ENCODE measurements at places on chromosomes 3 and 15.

- no peak for DNase-seq
Measured at GRCh38 chr3:15629860-15630597, 28.5 kb downstream of the BTD start.

DNA sequence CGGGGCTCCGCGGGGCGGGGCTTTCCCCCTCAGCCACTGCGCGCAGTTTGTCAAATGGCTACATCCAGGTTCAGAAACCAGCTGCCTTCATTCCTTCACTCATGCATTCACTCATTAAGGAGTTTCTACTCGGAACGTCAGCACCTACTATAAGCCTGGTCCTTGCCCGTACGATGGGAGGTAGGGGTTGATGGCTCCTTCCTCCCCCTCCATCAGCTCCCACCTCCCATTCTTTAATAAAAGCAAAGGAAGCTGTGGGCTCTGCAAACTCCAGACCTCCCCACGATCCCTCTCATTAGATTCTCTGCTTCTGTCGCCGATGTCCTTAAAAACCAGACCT lies 267 bp upstream of the CFAP92 start:
- DNase-seq: no peak

GRCh38 chr3:132062535-132062934 lies 27.7 kb upstream of the CPNE4 start:
- no peak for DNase-seq

- no peak for DNase-seq
Measured at GRCh38 chr3:126153695-126154360, 26.6 kb downstream of the ALDH1L1 start.

DNA sequence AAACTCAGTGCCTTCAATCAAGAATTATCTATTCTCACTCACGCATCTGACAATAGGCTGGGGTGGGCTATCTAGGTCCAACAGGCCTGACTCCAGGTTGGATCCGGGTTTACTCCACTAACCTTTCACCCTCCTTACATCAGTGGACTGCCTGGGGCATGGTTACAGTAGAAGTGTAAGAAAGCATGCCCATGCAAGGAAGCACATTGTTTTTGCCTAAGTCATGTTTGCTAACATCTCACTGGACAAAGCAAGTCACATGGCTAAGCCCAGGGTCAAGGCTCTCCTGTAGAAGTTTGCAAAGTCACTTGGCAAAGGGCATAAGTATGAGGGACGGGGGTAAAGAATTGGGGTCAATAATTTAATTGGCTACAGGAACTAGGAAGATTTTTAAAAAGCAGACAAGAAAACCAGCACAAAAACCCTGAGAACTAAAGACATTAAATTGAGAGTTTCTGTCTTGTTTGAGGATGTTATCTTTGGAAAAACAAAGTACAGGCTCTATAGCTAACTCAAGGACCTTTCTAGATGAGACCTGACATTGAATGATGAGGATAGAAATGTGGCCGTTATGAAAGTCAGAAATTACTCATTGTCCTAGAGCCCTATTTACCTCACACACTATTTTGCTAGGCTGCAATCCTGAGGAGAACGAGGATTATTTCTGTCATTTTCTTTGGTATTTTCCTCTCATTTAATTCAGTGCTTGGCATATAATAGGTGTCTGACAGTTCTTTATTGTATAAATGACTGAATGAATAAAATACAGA lies 214.2 kb downstream of the IL20RB start:
- no peak for DNase-seq

DNA sequence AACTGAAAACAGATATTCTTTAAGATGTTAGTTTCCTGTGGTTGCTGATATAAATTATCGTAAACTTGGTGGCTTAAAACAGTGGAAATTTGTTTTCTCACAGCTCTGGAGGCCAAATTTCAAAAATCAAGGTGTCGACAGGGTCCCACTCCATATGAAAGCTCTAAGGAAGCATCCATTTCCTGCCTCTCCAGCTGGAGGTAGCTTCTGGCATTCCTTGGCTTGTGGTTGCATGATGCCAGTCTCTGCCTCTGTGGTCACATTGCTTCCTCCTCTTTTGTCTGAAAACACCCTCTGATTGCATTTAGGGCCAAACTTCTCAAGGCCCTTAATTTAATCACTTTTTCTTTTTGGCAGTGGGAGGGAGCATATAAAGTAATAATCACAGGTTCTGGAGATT lies 96.8 kb downstream of the PPM1L start:
- DNase-seq: no peak

DNA sequence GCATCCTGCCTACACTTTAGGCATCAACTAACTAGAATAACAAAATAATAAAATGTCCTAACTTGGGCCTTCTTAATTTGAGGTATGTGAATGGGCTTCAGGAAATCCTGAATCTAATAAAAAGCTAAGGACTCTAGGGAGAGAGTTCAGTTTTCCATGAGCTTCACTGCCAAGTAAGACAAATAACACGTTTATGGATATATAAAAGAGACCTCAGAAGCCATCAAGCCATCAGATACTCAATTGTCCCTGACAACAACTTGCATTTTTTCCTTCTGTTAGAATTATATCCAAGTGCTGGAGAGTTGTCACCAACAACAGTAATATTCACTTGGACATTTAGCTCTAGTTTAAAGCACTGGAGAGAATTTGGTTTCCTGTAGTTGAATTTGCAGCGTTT lies 102.4 kb upstream of the IGSF10 start:
- DNase-seq: no peak

DNA sequence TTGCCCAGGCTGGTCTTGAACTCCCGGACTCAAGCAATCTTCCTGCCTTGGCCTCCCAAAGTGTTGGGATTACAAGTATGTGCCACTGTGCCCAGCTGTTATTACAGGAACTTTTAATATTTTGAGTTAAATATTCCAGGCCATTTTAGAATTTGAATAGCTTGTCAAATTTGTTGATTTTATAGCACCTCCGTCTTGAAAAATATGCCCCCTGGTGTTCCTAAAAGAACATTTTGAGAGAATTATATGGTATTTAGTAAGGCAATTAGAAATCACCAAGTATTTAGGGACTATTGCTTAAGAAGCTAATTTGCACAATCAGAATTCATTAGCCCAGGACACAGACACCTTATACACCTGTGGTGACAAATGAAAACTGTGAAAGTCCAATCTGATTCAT lies 23.7 kb downstream of the PDE8A start:
- DNase-seq: no peak
